ENCODE measurements at places on chromosomes 5 and 9.
A peak's percentile ranks its signal among the peaks of the same experiment; 100 is the strongest.

DNA sequence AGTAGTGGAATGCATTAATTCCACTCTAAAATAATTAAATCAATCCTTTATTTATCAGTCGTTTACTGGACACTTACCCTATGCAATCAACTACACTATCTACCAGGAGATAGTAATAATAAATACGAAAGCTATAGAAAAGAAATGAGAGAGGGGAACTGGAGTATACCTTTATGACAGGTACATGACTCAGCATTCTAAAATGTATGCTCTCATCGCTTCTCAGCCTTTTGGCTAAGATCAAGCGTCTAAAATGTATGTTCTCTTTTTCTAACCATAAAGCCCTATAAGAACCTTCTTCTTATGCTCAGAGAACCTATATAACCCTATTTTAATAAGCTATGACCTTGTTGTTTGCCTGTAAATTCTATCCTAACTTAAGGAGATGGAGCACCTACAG, 753.9 kb upstream of the DMAC1 start:
- no peak for DNase-seq

- DNase-seq: no peak
Observed at GRCh38 chr9:137465000-137465719, 6.0 kb upstream of the NSMF start.

DNA sequence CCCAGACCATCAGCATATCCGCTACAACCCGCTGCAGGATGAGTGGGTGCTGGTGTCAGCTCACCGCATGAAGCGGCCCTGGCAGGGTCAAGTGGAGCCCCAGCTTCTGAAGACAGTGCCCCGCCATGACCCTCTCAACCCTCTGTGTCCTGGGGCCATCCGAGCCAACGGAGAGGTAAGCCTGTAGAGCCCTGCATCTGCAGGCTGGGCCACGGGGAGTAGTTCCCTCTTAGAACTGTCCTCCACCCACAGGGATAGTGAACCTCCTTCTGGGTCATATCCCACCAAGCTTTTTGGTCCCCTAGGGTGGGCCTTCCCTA, 569 bp downstream of the GALT start:
- no peak for DNase-seq

GRCh38 chr9:29212397-29213387, 1639.4 kb upstream of the C9orf72 start:
- DNase-seq: peak; percentile 16

GRCh38 chr9:112754578-112754977, 4.0 kb downstream of the SNX30 start:
- DNase-seq: peak; percentile 50

- no peak for DNase-seq
Observed at GRCh38 chr5:3596857-3597166, 1.2 kb downstream of the IRX1 start.

DNA sequence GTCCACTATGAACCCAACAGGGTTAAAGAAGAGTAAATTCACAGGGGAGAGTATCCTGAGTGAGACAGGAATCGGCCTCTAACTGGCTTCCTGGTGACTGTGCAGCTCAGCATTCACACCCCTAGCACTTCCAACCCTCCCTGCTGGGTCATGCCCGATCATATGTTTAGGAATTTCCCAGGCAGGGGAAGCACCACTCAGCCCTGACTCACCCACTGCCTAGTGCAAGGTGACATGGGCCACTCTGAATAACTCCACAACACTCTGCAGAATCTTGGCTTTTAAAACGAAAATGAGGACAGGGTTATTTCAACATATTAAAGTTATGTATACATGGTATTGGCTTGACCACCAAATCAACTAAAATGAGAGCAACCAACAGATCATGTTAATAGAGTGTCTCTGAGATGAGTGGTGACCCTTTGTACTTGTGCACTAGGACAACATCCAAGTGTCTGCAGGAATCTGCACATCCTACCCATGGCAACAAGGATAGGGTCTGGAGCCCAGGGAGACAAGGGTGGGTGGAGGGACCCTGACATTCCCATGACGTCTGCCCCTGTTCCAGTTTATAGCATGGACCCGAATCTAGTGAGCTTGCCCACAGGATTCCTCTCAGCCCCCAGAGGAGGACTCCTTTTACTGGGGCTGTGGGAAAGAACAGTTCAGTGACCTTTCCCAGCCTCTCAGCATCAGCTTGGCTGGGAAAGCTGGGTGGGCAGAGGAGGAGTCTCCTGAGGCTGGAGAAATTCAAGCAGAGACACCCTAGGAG, 485.8 kb downstream of the SEMA5A start:
- no peak for DNase-seq

- DNase-seq: no peak
Observed at GRCh38 chr5:30131-30530, 61.8 kb upstream of the PLEKHG4B start.

DNA sequence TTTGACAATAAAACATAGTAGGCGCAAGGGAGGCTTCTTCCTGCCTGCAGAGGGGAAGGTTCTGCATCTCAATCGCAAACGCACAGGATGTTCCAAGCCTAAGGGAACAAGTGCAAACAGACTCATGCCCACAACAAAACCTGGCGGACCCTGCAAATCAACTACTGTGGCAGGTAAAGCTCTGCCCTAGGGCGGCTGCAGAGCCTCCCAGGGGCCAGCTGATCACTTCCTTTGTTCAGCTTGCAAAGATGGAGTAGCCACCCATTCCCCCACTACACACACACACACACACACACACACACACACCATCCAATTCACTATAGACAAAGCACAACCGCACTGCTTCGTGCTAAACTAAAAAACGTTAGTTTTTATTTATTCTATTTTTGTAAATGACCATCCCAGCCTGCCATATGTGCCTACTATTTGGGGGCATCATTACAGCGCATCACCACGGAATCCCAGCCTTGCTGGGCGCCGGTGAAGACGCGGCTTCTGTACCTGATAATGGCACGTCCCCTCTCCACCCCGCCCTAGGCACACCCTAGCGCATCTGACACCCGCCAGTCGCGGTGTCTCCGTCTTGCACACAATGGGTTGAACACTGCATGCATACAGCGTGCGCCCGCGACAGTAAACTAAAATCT, 57.6 kb downstream of the DPYSL3 start:
- DNase-seq: no peak

DNA sequence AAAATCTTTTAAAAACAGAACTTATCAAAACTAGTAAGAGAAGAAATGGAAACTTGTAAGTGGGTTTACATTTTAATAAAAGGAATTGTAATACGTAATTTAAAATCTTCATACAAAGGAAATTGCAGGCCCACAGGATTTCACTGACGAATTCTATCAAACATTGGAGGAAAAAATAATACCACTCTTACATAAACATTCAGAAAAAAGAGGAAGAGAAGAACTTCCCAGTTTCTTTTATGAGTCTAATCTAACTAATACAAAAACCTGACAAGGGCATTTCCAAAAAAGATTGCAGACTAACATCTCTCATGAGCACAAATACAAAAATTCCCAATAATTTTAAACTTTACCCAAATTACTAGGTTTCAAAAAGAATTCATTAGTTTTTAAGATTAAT, 149.0 kb downstream of the RANBP17 start:
- no peak for DNase-seq

Measured in activated T-cell treated with anti-CD3 and anti-CD28 coated beads, Interleukin-2, amount 50 U/mL, for 48 hours (primary cell).